DMS153 (cell line): ENCODE measurements at places on chromosomes 7 and 10.
A peak's percentile ranks its signal among the peaks of the same experiment; 100 is the strongest.

DNA sequence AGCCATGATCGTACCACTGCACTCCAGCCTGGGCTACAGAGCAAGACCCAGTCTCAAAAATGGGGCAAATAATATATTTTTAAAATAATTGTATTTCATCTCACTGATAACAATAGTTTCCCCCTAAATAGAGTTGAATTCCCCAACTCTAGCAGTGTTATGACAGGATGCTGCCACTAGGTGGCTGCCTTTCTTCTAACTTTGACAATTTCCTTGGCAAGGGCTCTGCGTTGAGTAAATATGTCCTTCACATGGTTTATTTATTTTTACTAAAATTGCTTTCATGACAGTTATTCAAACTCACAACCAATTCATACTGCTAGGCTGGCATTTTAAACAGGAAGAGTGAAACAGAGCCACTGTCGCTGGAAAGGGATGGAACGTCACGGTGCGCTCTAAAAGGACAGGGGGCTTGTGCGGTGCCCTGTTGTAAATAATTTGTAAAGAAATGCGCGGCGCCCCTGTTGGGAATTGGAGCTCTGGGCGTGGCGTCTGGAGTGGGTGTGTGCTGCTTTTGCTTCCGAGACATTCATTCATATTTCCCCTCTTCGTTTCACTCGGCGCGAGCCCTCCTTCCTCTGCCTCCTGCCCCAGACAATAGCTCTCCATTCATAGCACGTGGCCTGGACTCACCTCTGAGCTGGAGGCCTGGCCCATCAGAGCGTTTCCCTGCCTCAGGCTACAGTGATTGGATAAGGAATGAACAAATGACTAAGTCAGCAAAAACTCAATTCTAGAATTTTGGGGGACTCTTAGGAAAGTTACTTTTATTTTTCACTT lies 20.5 kb upstream of the PITRM1 start:
- peak; percentile 49 for DNase-seq

GRCh38 chr10:102738692-102739121 lies 5.0 kb upstream of the WBP1L start:
- no peak for DNase-seq

DNA sequence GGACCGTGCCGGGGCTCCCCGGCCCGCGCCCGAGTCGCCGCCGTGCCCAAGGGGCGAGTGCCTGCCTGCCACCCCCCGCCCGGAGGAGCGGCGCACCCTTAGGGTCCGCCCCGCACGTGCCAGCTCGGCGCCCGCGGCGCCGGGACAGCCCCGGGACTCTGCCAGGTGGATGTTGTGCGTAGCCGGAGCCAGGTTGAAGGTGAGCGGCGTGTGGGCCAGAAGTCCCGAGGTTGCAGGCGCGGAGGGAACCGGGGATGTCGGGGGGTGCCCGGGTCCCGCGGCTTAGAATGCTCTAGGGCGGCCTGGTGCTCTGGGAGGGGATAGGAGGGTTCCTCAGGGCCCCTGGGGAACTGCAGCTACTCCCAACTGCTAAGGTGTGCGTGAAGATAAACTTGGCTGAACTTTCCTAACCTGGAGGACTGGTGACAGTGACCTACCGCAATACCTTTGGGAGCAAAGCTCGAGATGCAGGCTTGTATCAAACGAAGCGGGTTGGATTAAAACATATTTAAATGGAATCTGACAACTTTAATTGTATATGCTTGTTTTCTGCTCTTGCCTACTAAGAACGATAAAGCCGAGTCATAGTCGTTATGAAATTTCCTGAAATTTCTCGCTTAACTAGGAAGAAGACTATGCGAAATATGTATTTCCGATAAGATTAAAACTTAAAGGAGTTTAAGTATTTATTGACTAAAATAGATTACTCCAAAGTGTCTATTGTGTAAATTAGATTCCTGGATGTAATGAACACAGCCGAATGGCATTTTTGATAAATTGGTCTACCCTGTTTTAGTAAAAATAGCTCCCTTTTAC lies at the start of gene CUX1:
CUX1 (plus strand) TSS at position 156 of the 816 bp plus-strand sequence; CDS start at position 170, 14 bp downstream.
- no peak for DNase-seq

- no peak for DNase-seq
Measured at GRCh38 chr7:116434820-116435341, 64.7 kb upstream of the CAV2 start.

GRCh38 chr7:139361523-139361922 lies 1.8 kb downstream of the LUC7L2 start:
- DNase-seq: no peak

DNA sequence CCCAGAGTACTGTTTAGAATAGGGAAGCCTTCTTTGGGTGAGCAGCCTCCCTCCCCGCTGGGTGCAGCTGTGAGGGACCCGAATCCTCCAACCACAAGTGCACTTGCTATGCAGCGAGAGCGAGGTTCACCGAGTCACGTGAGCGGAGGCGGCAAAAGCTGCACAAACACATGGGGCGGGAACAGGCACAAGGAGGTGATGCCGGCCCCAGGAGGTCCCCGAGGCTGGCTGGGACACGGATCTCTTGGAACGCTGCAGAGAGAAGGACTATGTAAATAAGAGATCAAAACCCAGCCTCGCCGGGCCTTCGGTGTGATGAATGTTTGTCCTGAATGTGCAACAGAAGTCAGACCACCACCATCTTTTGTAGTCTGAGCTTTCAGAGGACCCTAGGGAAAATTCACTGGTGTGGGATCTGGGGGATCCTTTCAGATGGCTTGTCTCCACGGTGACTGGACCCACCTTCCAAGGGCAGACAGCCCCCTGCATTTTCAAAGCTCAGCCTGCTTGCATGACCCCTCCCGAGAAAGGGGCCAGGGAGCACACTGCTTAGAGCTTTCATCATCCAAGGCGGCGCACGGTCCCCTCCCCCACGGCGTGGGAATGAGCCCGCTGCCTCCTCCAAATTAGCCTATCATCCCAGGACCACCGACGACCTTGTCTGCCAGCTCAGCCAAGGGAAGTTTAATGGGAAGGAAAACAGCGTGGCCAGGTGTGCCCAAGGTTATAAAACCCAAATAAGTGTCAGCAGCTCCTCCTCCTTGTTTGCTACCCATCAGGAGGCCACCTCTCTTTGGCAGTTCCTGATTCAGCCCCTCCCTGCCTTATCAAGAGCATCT lies 327.7 kb downstream of the CXCL12 start:
- peak; percentile 47 for DNase-seq

DNA sequence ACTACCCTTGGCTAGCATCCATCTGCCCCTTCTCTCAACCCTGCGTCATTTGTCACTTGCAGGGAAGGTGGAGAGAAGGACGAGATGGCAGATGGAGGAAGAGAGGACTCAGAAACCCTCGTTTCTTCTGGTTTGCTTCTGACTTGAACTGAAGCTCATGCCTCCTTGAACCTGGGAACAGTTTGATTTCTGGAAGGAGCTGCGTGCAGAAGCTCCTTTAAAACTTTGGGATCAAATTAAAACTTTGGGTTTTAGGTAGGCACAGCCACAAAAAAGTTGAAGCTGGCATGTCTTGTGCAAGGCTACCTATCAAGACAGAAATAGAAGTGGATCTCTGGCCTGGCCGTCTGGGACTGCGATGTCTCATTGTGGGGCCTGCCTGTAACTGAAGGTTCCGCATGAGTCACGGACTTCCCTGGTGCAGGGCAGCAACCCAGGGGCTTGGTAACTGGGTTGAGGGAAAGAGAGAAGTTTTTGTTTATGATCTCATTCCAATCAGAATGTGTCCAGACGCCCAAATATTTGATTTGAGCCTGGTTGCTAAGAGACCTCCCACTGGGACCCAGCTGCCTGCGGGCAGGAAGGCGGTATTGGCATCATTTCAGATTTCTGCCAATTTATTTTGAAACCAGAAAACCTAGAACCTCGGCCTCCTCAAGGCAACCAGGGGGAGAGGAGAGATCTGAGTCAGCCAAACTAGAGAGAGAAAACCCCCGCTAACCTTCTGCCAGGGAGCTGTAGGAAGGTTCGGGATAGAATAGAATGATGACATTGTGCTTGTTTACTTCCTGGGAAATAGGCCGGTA lies 15.8 kb upstream of the CAMK1D start:
- DNase-seq: peak; percentile 24

DNA sequence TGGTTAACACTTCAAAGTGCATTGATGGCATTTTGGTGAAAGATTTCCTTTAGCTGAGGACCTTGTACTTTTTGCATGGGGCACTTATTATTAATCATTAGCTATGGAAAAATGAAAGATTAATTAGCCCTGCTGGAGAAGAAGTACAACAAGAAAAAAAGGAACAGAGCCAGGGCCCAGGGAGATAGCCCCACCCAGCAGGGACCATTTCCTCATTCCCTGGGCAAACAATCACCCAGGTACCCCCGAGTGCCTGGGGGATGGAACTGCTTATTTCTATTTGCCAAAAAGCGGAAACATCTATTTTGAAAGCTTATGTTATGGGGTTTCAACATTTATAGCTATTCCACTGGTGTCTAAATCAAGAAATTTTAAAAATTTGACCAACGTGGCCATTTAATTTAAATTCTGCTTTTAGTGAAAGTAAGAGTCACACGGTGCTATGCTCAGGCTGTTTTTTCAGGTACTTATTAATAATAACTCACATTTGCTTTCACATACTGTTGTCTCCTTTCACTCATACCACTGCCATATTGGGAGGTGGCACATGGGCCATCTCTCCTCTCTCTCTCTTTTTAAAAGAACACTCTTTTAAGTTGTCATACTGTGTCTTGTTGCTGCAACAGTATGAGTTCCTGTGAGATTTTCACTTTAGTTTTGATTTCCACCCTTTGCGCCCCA lies 143.6 kb upstream of the KIF5B start:
- no peak for DNase-seq

- DNase-seq: no peak
Measured at GRCh38 chr7:51451751-51452476, 135.3 kb upstream of the COBL start.

DNA sequence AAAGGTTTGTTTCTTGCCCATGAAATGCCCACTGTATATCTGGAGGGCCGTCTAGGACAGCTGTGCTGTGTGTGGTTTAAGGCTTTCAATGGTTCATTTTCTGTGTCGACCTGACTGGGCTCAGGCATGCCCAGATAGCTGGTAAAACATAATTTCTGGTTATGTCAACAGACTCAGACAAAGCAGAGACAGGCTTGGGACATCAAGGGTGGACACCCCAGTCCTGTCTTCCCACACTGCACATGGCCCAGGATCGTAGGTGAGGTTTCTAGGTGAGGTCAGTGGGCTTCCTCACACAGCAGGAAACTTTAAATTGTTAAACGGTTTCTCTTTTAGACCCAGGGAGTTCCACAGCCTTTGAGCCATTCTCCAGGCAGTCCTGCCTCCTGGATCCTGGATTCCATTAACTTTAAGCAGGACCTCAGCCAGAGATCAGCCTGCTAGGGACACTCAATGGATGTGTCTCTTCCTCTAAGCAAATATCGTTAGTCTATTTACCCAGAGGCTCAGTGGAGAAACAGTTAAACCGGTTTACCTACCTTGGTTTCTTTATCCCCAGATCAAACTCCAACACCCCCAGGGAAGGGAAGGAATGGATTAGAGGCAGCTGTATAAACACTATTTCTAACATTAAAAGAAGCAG lies 66.4 kb downstream of the ST8SIA6 start:
- peak; percentile 82 for DNase-seq

GRCh38 chr10:72417971-72418370 lies 63.3 kb upstream of the DNAJB12 start:
- DNase-seq: no peak

GRCh38 chr10:93193906-93194305 lies 120.2 kb downstream of the CYP26A1 start:
- no peak for DNase-seq
